ENCODE measurements at places on chromosomes 4 and X.

GRCh38 chr4:114146947-114147618 is 167.6 kb upstream of the ARSJ start:
- no peak for DNase-seq

- no peak for DNase-seq
Observed at GRCh38 chr4:73055241-73055897, 14.1 kb downstream of the COX18 start.

GRCh38 chr4:62342346-62342745 is 1142.2 kb downstream of the ADGRL3 start:
- no peak for DNase-seq

- DNase-seq = no peak
Observed at GRCh38 chrX:40065296-40066046, 32.3 kb downstream of the BCOR start.

DNA sequence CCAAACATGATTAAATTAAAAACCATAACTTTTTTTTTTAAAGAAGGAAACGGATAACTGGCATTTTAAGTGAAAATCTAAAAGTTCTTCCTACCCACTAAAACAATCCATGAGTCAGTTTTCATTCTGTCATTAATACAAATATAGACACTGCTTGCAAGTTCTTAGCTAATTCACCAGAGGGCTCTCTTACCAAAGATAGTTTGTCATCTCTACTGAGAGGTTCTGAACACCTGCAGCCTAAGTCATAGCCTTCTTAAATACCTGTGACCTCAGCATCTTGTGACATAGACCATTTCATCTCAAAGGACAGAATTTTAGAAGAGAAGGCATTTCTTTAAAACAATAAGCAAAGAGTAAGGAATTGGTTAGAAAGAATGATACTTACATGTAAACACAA is 65.3 kb upstream of the FAM120C start:
- DNase-seq = no peak

- no peak for DNase-seq
Observed at GRCh38 chrX:42739741-42740140, 38.2 kb downstream of the PPP1R2C start.

- no peak for DNase-seq
Observed at GRCh38 chrX:78104447-78105176, 564 bp downstream of the PGK1 start.

DNA sequence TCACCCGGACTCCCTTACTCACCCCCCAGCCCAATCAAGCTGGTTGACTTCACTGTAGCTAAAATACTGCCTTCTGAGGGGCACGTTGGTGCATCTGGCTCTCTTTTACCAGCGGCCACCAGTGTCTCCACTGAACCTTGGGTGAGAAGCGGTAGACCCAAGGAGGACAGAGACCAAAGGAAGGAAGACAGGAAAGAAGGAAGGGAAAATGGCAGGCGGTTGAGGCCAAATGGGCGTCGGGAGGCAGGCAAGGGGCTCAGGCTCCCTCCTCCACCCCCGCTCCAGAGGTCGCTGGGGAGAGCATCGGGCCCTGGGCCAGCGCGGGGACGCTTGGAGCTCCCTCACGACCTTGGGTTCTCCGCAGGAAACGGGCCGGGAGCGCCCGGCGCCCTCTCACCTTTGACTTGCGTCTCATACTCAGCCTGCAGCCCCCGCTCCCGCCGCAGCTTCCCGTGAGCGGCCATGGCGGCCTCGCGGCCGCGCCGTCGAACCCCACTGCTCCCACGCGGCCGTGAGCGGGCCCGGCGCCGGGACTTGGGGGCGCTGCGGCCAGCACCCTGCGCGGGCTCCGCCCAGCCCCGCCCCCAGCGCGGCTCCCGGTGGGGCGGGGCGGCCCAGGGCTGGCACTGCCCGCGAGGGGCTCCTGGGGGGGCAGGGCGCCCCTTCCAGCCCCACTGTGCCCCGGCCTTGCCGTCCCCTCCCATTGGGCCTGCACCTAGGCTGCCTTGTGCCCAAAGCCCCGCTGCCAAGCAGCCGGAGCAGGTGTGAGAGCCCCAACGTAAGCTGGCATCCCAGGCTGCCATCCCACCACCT is at the start of gene ARHGAP4:
Gene ARHGAP4, minus strand, starts transcription at position 526 of the 813 bp plus-strand sequence. Its CDS starts 62 bp downstream, at position 464.
- DNase-seq = no peak

GRCh38 chr4:118969359-118969758 is 80.7 kb downstream of the SYNPO2 start:
- DNase-seq = peak; percentile 18

GRCh38 chr4:109435635-109436034 is 2.0 kb downstream of the SEC24B start:
- DNase-seq = no peak

- DNase-seq = no peak
Observed at GRCh38 chr4:27844376-27844775, 983.7 kb downstream of the STIM2 start.

- DNase-seq = no peak
Observed at GRCh38 chr4:139454111-139455045, at the start of gene RAB33B. TSS of gene RAB33B (plus strand) at chr4:139454121. CDS start at chr4:139454196, 75 bp downstream.

GRCh38 chrX:17160975-17161374 is 214.0 kb upstream of the NHS start:
- no peak for DNase-seq
